ENCODE measurements at places on chromosomes 5 and 9. TPM values are rescaled to one million over a fixed set of nuclear protein-coding genes. Genes with fewer than 3 reads are reported as not detected.

Gene NMUR2
- total RNA-seq = not detected

Gene CYLC2
- not detected for total RNA-seq

Gene IFNA21
- total RNA-seq = not detected

Gene ZNF608
- total RNA-seq = 30.7 TPM

DNA sequence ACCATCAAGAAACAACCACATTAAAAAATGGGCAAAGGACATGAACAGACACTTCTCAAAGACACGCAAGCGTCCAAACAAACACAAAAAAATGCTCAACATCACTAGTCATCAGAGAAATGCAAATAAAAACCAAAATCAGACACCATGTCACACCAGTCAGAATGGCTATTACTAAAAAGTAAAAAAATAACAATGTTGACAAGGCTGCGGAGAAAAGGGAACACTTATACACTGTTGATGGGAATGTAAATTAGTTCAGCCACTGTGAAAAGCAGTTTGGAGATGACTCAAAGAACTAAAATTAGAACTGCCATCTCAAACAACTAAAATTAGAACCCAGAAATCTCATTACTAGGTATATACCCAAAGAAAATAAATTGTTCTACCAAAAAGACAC lies 80.4 kb downstream of the CAAP1 start:
- DNase-seq = no peak

- DNase-seq = no peak
These were observed 138.9 kb downstream of the NTRK2 start for GRCh38 chr9:84808416-84808815.

- no peak for DNase-seq
These were observed 100.7 kb downstream of the RAB3C start for GRCh38 chr5:58683567-58683966.

DNA sequence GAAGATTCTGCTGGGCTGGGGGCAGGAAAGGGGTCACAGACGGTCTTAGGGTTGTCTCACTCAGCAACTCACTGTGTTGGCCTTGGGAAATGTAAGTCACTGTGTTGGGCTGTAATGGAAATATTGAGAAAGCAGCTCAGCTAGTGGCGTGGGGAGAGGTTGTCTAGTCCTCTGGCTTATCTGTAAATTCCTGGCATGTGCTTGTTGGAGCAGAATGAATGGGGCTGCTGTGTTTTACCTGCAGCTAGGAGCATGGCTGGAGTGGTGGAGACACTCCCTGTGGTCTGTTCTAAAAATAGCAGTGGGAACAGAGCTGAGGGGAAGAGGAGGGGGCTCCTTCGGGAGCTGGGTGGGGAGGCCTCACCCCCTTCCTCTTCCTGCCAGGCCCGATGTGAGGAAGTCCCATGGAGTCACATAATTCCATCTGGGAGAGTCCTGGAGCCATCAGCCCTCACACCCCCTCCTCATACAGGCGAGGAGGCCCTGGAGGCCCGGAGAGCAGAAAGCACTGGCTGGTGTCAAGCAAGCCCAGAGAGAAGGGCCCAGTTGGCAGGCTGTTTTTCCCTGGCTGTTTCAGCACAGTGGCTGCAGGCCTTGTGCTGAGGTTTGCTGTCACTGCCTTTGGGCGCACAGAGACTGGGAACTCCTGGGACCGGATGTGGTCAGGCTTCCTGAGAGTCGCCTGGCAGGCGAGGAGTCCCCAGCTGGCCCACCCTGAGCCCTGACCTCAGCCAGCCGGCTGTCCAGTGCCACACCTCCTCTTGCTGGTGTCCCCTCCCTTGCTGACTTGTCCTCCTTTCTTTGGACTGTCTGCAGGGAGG lies 84.9 kb downstream of the RGS3 start:
- peak; percentile 77 for DNase-seq

- no peak for DNase-seq
These were observed 171.0 kb downstream of the EFNA5 start for GRCh38 chr5:107499776-107500175.

DNA sequence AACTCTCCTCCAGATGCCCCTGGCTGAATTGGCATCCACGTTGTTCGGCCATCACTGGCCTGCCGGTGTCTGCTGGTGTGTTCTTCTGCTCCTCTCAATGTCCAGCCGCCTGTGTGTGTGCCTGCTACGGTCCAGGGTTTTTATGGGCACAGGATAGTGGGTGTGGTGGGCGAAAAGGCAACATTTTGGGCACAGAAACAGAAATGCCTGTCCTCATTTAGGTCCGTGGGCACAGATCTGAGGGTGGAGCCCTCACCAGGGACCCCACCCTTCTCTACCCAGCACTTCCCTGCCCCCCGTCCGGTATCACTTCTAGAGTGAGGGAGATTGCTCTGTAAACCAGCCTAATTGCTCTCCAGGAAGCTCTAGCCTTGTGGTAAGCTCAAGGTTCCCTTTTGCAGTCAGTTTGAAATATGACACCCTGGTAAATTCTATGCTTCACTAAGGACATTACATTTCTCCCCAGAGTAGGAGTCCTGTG lies 410.1 kb downstream of the MAT2B start:
- no peak for DNase-seq

All from sigmoid colon (tissue), 7 donors.